ENCODE measurements at places on chromosomes 12 and 14. TPM values are rescaled to one million over a fixed set of nuclear protein-coding genes. Genes with fewer than 3 reads are reported as not detected.

LMO3 gene
- not detected for total RNA-seq

RAPGEF3 gene
- total RNA-seq: 0.72 TPM

OTOGL gene
- total RNA-seq: not detected

LRIG3 gene
- total RNA-seq: 6.0 TPM

PAPLN gene
- total RNA-seq: 7.8 TPM

INHBC gene
- not detected for total RNA-seq

KRT82 gene
- total RNA-seq: not detected

TMCC3 gene
- 1.1 TPM for total RNA-seq

NEUROD4 gene
- not detected for total RNA-seq

OR6S1 gene
- not detected for total RNA-seq

TSPAN19 gene
- total RNA-seq: 0.18 TPM

PROX2 gene
- not detected for total RNA-seq

CLEC2B gene
- total RNA-seq: 1.4 TPM

NOXRED1 gene
- total RNA-seq: 0.07 TPM

NFE2 gene
- total RNA-seq: 0.07 TPM

TULP3 gene
- 20.3 TPM for total RNA-seq

All from A549 treated with RU486 at 1 μM for 4 hours (cell line).